Stimulated activated CD8-positive, alpha-beta memory T cell treated with anti-CD3 and anti-CD28 coated beads, Interleukin-4, amount 100 ng/mL, for 1 hour (primary cell): ENCODE measurements at places on chromosomes 1 and 21.

GRCh38 chr21:44697811-44698734, 1.1 kb downstream of the KRTAP10-12 start:
- DNase-seq, result no peak

GRCh38 chr1:1421907-1422464, 910 bp upstream of the ANKRD65 start:
- DNase-seq, result no peak

DNA sequence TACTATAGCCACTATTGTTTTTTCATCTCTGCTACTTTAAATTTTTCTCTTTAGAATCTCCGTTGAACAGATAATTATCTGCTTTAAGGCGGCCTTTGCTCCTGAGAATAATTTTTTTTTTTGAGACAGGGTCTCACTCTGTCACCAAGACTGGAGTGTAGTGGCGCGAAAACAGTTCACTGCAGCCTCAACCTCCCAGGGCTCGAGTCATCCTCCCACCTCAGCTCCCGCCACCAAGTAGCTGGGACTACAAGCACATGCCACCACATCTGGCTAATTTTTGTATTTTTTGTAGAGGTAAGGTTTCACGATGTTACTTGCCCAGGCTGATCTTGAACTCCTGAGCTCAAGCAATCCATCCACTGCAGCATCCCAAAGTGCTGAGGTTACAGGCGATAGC, 28.6 kb downstream of the TRIT1 start:
- no peak for DNase-seq

DNA sequence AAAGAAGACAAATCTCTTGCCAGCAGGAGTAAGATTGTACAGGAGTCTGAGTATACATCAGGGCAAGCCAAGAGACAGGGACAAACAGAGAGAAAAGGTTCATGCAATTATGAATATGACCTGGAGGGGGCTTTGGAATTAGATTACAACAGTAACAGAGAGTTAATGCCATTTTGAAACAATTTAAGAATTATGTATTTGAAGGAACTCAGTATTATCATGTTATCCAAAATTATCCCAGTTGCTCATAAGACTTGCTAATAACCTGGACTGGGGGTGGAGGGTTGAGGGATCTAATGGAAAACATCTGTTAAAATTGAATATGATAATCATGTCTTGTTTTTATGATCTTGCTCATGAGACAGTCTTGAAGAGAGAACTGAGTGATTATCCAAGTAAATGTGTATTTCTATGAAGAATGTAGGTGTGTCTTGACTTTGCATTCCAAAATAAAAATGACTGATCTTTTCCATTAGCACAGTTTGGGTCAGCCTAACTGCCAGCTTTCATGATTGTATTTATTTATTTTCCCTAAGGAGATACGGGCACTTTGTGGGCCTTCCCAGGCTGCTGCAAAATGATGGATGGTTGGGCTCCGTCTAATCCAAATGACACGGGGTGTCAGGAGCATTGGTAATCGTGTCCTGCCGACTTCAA, 117.7 kb downstream of the ERG start:
- DNase-seq, result no peak

- DNase-seq, result no peak
These were observed 170.5 kb downstream of the TTLL7 start for GRCh38 chr1:83828456-83828855.

GRCh38 chr21:41706263-41706639, 60.6 kb downstream of the RIPK4 start:
- DNase-seq, result no peak

- no peak for DNase-seq
These were observed 20.6 kb upstream of the RNU1-4 start for GRCh38 chr1:16719571-16720350.

DNA sequence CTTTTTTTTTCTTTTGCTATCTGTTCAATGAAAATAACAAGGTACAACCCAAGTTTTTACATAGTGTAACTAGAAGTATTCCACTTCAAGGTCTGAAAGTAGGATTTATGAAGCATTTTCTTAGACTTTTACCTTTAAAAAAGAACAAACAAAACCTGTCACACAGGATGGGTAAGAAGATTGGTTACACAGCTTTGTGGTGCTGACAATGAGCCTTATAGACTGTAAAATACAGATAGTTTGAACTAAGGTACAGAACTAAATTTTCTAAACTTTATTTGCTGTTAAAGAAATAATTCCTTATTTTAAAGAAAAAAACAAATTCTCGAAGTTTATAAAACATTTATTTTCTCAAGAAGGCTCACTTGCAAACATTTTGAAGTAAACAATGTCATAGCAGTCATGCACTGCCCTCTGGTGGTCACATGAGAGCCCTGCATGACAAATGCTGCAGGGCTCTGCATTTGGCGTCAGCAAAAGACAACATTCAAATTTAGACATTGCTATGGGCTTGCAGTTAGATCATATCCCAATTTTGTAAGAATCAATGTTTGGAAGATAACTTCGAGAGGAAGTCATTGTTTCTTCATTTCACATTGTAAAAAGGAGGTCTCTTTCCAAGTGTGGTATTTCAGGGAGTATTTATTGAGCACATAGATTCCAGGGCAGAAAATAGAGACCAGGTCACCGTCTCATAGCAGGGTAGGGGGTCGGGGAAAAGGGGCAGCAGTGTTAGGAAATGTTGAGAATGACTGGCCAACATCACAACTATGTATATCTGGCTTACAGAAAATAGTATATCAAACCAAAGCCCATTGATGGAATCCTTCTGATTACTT, 115.3 kb upstream of the FMN2 start:
- peak; percentile 13 for DNase-seq
